A549 treated with DMSO at 1 μM for 4 hours (cell line): ENCODE measurements at places on chromosomes 12 and 14. TPM values are rescaled to one million over a fixed set of nuclear protein-coding genes. Genes with fewer than 3 reads are reported as not detected.

FOXA1 gene
- 9.4 to 12.9 TPM (median 12.2 TPM) in 5 replicates for total RNA-seq

ACACB gene
- 5.9 to 7.3 TPM (median 7.3 TPM) in 5 replicates for total RNA-seq

TOMM20L gene
- not detected in 5 replicates for total RNA-seq

RTL1 gene
- total RNA-seq = 0.33 to 0.38 TPM (median 0.35 TPM) in 5 replicates
